Stimulated activated CD8-positive, alpha-beta memory T cell treated with anti-CD3 and anti-CD28 coated beads, Interleukin-4, amount 100 ng/mL, for 24 hours (primary cell): ENCODE measurements at places on chromosomes 2 and 18.

DNA sequence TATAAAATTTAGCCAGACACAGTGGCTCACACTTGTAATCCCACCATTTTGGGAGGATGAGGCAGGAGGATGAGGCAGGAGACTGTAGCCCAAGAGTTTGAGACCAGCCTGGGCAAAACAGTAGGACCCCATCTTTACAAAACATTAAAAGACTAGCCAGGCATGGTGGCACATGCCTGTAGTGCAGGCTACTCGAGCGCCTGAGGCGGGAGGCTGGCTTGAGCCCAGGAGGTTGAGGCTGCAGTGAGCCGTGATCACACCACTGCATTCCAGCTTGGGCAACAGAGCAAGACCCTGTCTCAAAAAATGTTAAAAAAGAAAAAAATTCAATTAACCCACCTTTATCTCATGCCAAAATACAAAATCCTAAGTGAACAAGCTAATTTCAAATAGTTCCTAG is 4.0 kb downstream of the REV1 start:
- no peak for DNase-seq

DNA sequence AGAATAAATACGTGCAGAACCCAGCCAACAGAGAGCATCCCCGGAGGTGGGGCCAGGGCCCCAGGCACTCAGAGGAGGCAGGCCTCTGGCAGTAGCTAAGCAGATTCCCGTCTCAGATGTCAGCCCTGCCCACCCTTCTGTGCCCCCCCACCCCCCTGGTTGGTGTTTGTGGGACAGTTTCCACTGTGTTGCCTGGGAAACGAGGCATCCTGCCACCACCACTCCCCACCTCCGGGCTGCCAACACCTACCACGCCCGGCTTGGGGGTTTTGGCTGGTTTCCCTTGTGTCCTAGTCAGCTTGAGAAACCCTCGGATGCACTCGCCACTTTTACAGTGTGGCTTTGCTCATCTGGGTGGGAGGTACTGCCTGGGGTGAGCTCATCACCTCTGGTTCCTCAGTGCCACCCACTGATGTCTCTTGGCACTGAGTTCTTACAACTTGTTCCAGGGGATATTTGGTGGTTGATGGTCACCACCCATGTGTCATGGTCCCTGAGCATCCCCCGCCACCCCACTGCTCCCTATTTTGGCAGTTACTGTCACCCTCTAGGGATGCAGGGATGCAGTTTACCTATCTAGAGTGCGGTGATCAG is 72.4 kb upstream of the YWHAQ start:
- peak; percentile 83 for DNase-seq

GRCh38 chr2:203689426-203690116 is 16.9 kb upstream of the CD28 start:
- DNase-seq, result no peak

GRCh38 chr2:226078666-226079065 is 679.2 kb downstream of the NYAP2 start:
- no peak for DNase-seq

- DNase-seq, result no peak
Measured at GRCh38 chr2:12855508-12855907, 138.8 kb downstream of the TRIB2 start.

- no peak for DNase-seq
Measured at GRCh38 chr2:170394641-170395387, 216.9 kb downstream of the MYO3B start.

DNA sequence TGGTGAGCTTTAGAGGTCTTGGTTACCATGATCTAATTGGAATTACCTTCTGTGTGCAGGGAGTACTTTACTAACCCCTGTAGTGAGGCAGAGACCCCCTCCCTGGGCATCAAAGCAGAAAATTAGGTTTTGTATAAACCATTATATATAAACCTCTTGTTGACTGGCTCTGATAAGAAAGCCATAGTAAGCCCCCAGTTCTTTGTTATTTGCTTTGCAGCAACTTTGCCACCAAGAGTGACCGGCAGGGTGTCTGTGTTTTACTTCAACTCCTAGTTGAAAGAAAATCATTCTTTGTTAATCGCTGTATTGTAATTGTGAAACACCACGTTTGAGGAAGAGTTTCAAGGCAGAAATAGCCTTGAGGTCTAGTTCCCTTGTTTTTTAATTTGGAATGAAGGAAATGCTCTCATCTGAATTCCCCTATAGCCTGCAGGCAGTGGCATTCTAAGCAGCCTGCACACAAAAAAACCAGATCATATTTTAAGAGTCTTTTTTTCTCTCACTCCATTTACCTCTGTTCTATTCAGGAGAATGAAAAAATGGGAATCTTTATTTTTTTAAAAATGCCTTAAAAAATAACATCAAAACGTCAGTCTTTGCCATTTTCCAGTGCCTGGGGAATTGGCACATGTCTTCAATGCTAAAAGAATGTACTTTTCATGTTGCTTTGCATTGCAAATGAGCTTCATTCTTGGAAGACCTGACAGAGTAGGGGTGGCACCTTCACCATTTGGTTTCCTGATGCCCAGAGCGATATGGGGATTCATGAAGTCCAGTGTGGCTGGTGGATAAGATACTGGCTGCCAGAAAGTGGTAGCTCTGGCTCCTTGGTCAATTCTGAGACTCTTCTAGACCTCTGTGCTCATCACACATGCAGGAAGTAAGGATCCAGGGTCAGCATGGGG is 338.1 kb downstream of the SLC4A3 start:
- DNase-seq, result no peak

GRCh38 chr18:41269294-41269693 is 685.7 kb upstream of the PIK3C3 start:
- DNase-seq, result no peak

- DNase-seq, result no peak
Measured at GRCh38 chr2:199460101-199460671, 2.4 kb upstream of the SATB2 start.

GRCh38 chr2:200275295-200276013 is 31.0 kb upstream of the SPATS2L start:
- DNase-seq, result no peak

DNA sequence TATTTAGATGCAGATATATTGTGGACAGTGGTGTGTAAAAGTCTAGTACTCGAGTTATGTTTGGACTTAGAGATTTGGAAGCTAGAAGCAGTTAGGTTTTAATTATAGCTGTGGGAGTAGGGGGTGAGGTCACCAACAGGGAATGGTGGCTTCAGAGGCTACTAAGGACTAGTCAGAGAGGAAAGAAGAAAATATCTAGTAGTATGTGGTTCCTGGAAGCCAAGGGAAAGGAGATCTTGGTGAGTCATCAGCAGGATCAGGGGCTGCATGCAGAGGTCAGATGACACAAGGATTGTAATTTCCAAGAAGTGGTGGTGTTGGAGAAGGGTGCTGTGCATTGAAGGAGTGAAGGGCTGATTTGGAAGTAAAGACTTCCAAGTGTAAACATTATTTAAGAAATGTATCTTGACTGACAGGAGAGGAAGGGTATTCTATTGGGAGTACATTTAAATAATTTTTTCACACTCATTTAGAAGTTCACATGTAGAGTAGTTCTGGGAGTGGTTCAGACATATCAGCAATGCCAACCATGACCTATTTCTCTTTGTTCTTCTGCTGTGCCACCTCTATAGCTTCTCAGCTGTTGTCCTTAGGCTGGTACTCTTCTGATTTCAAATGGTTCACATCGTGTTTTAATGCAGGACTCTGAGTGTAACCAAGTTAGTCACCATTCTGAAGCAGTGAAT is 59.1 kb downstream of the ACSL3 start:
- DNase-seq, result no peak

DNA sequence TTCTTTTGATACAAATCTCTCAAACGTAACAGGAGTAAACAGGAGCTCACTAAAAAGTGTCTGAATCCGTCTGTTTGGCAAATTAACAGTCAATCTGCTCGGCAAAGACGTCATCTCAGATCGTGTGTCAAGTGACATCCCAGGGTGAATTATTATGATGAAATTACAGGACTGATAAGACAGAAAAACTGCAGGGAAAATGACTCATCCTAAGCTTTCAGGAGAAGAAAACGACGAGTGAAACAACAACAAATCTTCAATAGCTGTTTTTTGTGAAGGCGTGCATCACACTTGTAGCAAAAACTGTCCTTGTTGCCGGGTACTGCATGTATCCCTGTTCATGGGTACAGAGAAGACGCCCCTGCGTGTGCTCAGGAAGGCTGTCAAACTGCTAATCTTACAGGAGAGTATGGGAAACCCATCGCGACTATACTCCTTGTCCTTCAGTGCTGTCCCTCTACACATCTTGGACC is 24.9 kb downstream of the EPB41L3 start:
- DNase-seq, result no peak

DNA sequence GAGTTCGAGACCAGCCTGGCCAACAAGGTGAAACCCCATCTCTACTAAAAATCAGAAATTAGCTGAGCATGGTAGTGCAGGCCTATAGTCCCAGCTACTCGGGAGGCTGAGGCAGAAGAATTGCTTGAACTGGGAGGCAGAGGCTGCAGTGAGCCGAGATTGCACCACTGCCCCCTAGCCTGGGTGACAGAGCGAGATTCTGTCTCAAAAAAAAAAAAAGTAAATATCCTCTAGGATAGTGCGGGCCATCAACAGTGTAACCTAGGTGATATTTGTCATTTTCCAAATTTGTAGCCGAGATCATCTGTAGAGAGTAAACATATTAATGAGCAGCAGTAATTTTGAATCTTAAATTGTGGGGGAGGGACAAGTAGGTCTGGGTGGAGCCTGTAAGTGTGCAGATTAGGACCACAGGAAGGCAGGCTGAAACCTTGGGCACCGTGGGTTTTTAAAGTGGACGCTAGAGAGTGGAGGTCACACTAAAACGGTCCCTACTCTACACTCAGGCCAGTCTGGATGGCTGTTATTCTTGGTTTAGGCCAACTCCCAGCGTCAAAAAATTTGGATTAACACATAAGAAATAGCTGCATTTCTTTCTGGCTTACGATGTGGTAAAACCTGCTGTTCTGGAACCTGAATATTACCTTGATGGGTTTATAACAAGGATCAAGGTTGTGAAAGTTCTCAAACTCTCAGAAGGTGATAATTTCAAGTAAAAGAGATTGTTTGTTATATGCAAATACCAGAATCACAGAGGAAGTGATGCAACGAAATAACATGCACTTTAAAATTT is 22.7 kb upstream of the TET3 start:
- no peak for DNase-seq

DNA sequence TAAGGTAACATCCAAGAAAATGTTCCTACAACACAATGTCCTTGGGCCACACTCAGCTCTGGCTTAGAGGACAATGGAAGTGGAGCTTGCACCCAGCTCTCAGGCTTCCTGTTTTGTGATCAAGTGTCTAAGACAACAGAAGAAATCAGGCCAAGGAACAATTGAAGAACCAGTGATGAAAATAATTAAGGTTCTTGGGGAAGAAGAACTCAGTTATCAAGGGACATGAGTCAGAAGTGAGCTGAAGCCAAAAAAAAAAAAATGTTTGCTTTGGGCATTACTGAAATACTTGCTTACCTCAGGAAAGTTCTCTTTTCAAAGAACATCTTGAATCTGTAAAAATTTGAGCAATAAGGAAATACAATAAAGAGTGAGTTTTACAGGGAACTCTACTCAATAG is 299.0 kb downstream of the FBXO15 start:
- DNase-seq, result no peak

DNA sequence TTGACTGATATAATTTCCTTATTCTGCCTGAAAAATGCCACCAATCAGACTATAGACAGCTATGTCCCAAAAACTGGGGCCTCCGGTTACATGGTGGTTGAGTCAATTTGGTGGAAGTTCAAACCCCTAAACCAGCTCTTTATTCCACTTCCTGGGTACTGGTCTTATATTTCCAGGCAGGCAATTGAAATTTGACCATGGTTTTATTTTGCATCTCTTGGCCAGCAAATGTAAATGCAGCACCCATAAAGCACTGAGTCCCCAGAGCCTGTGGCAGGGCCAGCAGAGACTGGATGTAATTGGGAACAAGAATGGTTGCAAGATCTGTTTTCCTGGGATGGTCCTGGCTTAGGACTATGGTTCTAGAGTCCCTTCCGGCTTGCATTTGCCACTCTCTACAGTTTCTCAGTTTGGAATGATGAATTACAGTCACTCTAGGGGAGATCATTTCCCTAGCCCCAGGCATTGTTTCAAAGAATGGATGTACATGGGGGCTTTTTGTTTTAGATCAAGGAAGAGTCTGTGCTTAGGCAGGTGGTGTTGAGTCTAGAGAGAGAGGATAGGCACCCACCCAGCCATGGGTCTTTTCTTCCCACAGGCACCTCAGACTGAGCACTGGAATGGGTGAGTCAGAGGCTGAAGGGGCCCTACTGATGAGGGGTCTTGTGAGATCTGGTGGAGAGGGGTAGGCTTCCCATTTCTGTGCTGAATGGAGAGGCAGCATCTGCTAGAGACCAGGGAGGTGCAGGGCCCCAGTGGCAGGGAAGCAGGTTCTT is 108.4 kb upstream of the CDC42EP3 start:
- no peak for DNase-seq

DNA sequence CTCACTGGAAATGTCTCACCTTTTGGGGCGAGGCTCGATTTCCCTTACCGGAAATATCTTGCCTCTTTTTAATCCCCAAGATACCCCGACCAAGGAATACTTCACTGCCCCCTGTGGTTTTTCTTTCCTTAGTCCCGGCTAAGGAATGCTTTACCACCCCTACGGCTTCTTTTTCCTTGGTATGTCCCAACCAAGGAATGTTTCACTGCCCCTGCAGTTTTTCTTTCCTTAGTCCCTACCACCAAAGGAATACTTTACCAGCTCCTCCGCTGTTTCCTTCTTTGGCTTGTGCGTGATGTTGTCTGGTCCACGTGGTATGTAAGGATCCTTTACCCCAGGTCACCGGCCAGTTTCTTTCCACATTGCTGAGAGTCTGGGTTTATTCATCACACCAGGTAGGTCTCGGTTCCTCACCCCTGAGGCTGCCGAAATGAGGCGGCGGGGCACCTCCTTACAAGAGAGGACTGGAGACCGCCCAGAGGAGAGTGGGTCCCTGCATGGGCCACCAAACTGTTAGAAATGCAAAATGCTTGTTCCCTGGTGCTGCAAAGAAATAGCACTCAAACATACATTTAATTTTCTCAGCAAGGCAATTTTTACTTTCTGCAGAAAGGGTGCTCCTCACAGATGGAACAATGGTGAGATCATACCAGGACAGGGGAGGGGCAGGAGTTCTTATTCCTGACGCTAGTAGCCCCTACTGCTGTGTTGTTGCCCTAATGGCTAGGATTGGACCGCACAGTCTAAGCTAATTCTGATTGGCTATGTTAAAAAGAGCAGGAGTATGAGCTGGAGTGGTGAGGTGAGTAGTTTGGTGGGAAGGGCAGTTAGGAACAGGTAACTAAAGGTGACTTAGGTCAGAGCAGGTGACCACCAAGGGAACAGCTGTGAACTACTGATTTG is 33.4 kb upstream of the CLASP1 start:
- DNase-seq, result no peak

- DNase-seq, result no peak
Measured at GRCh38 chr2:237931205-237931721, 35.6 kb upstream of the UBE2F start.

GRCh38 chr2:98912221-98912851 is 23.7 kb downstream of the CRACDL start:
- DNase-seq, result no peak

- DNase-seq, result no peak
Measured at GRCh38 chr18:57542126-57542525, 44.4 kb downstream of the FECH start.

- DNase-seq, result no peak
Measured at GRCh38 chr2:51028829-51029228, 3.1 kb downstream of the NRXN1 start.
